GM23248 (cell line): ENCODE measurements at places on chromosomes 12 and 14. TPM values are rescaled to one million over a fixed set of nuclear protein-coding genes. Genes with fewer than 3 reads are reported as not detected.

The SPTB gene
- 0.11 and 0.51 TPM in 2 replicates for total RNA-seq

The AMDHD1 gene
- total RNA-seq: 1.1 and 1.3 TPM in 2 replicates

The GALNT8 gene
- not detected in 2 replicates for total RNA-seq

The TWF1 gene
- total RNA-seq: 197 and 246 TPM in 2 replicates

The SELPLG gene
- total RNA-seq: 4.4 and 6.1 TPM in 2 replicates

The KRT72 gene
- not detected in 2 replicates for total RNA-seq

The ZFYVE1 gene
- total RNA-seq: 16.4 and 18.3 TPM in 2 replicates

The SLC17A8 gene
- total RNA-seq: not detected in 2 replicates

The HRK gene
- total RNA-seq: not detected in 2 replicates

The C14orf39 gene
- total RNA-seq: not detected in 2 replicates

The FKBP4 gene
- total RNA-seq: 24.0 and 27.6 TPM in 2 replicates

GRCh38 chr14:39083127-39083526, 19.9 kb downstream of the SEC23A start:
- H3K27me3 ChIP-seq: no peaks in the 10 kb centered on the region
- H3K36me3 ChIP-seq: peaks cover 56% of the 10 kb centered on the region
- no peak for DNase-seq
- no peaks in the 10 kb centered on the region for H3K4me1 ChIP-seq

- no peaks in the 10 kb centered on the region for H3K36me3 ChIP-seq
- H3K4me1 ChIP-seq: no peaks in the 10 kb centered on the region
- H3K27me3 ChIP-seq: no peaks in the 10 kb centered on the region
These were observed 32.8 kb downstream of the ABCD2 start for GRCh38 chr12:39586816-39587215.

DNA sequence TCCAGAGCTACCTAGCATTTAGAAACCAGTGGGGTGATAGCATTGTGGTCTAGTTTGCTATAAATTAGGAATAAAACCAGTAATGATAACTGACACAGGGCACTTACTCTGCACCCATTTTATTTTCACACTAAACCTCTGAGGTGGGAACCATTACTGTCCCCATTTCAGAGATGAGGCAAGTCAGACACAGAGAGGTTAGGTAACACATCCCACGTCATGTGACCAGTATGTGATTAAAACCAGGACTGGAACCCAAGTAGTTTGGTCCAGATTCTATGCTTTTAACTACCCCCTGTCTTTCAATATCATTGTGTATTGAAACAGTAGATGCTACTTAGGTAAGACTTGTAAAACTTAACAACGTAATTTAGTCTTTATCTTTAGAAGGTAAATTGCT, 110.2 kb downstream of the PLXNC1 start:
- H3K4me3 ChIP-seq: no peak overlapping the region
- H3K27ac ChIP-seq: no peak overlapping the region
- DNase-seq: no peak
- no peaks in the 10 kb centered on the region for H3K27me3 ChIP-seq
- H3K4me1 ChIP-seq: peaks cover 13% of the 10 kb centered on the region

GRCh38 chr14:52244328-52244727, 23.2 kb upstream of the PTGDR start:
- H3K36me3 ChIP-seq: no peaks in the 10 kb centered on the region
- no peak overlapping the region for H3K4me3 ChIP-seq
- H3K27ac ChIP-seq: no peak overlapping the region

- H3K36me3 ChIP-seq: no peaks in the 10 kb centered on the region
- H3K4me1 ChIP-seq: no peaks in the 10 kb centered on the region
These were observed 26.3 kb downstream of the CLMN start for GRCh38 chr14:95293449-95293848.

- no peak overlapping the region for H3K4me3 ChIP-seq
- peak; percentile 55 for DNase-seq
- no peaks in the 10 kb centered on the region for H3K27me3 ChIP-seq
- peak overlapping the region; percentile 83 for H3K27ac ChIP-seq
- H3K4me1 ChIP-seq: peaks cover 58% of the 10 kb centered on the region
- no peaks in the 10 kb centered on the region for H3K36me3 ChIP-seq
These were observed 67.2 kb downstream of the TMEM30B start for GRCh38 chr14:61213920-61214319.

DNA sequence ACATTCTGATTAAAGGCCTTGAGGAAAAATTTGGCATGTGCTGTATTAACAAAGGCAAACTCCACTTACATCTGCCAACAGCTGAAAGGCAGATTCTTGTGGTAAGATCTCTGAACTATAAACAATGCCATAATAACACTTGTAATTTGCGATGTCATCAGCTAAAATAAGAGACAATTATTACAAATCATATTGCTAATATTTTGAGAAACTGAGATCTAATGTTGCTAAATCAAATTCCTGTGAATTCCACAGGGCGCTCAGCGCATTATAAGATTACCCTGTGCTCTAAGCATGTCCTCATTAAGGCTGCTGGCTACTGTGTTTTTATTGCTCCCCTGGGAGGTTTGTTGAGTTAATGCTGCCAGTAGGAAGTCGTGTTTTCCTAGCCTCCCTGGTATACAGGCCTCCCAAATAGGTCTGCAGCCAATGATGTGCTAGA, 244.8 kb downstream of the DACT1 start:
- no peak overlapping the region for H3K27ac ChIP-seq
- no peaks in the 10 kb centered on the region for H3K27me3 ChIP-seq
- H3K36me3 ChIP-seq: no peaks in the 10 kb centered on the region
- peak; percentile 78 for DNase-seq

DNA sequence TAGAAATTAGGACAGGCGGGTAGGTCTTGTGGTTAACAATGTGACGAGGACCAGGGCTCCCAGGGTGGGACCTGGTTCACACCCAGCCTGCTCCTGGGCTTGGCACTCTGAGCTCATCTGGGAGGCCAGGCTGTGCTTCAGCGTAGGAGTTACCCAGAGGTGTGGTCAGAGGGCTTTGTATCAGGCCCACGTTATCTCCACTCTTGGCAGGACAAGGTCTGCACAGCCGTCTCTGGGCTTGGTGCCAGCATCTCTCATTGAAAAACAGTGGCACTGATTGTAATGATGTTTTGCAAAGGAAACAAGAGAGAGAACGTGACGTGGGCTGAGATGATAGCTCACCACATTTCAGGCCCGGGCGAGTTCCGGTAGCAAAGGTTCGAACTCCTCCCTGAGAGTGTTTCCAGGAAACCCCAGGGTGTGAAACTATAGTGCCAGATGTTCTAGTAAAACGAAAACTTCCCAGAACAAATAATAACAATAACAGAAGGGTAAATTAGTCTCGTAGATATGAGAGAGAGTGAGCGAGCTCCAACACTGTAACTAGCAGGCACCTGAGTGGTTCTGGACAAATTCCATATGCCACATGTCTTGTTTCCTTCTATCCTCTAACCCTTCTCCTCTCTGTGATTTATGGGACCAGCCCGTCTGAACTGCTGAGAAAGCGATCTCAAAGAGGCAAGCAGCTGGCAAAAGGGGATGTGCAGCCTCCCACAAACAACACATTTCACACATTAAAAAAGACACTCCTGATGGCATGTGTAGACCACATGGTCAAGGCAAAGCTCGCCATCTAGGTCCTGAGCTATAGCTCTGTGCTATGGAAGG, 227.3 kb downstream of the KTN1 start:
- DNase-seq: peak; percentile 47
- no peak overlapping the region for H3K4me3 ChIP-seq
- no peaks in the 10 kb centered on the region for H3K27me3 ChIP-seq
- H3K4me1 ChIP-seq: no peaks in the 10 kb centered on the region

GRCh38 chr14:80313806-80314205, 102.5 kb upstream of the DIO2 start:
- H3K36me3 ChIP-seq: no peaks in the 10 kb centered on the region
- DNase-seq: peak; percentile 22
- no peak overlapping the region for H3K4me3 ChIP-seq
- peaks cover 58% of the 10 kb centered on the region for H3K4me1 ChIP-seq
- H3K27me3 ChIP-seq: no peaks in the 10 kb centered on the region
- H3K27ac ChIP-seq: 0 out of 2 replicates have a peak overlapping the region, but pooled peaks have one; percentile 2

DNA sequence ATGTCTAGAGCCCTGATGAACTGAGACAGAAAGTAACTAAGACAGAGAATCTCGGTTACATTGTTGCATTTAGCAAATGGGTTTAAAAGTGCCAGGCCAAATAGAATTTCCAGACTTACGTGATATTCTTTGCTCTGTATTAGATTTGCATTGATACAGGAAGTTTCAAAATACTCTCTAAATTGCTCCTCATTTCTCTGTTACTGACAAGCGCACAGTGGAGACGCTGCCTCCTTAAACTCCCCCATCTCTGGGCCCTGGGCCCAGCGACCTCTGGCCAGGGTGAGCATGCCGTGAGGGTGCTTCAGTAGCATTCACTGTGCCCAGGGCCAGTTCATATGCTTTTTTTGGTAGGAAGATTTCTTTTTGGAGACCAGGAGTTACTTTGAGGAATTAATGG, 22.9 kb upstream of the EVL start:
- no peaks in the 10 kb centered on the region for H3K27me3 ChIP-seq
- H3K4me1 ChIP-seq: peaks cover 10% of the 10 kb centered on the region; the same call in 1 of the 2 replicates
- H3K36me3 ChIP-seq: no peaks in the 10 kb centered on the region
- no peak for DNase-seq

- 0 out of 2 replicates have a peak, but pooled peaks cover 7% of the 10 kb centered on the region for H3K36me3 ChIP-seq
- H3K4me3 ChIP-seq: peak overlapping the region; percentile 29; the same call in 1 of the 2 replicates
- H3K27ac ChIP-seq: peak overlapping the region; percentile 59
- peaks cover 44% of the 10 kb centered on the region for H3K4me1 ChIP-seq
These were observed 5.8 kb downstream of the NUMB start for GRCh38 chr14:73452341-73453186.

GRCh38 chr12:71046215-71046614, 111.6 kb downstream of the TSPAN8 start:
- H3K27ac ChIP-seq: peak overlapping the region; percentile 33; the same call in 1 of the 2 replicates
- 0 out of 2 replicates have a peak overlapping the region, but pooled peaks have one; percentile 20 for H3K4me3 ChIP-seq
- H3K4me1 ChIP-seq: peaks cover 7% of the 10 kb centered on the region; the same call in 1 of the 2 replicates
- no peaks in the 10 kb centered on the region; the same call in 1 of the 2 replicates for H3K27me3 ChIP-seq

DNA sequence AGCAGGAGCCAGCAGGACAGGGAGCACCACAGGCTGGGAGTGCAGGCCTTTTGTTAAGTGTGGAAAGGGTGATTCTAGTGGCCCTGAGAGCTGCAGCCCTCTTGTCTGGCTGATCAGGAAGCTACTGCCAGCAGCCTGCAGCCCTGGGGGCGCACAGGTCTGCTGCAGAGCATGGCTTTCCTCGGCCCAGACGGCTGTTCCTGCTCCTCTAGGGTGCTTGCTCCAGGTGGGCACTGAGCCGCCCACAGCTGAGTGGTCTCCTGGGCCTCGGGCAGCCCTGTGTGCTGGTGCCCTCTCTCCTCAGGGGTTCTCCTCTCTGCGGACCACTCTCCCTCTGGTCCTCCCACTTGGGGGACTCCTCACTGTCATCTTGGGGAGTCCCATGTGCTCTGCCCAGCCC, 18.9 kb downstream of the CCDC88C start:
- H3K27ac ChIP-seq: no peak overlapping the region
- no peak for DNase-seq
- no peaks in the 10 kb centered on the region for H3K4me1 ChIP-seq
- no peak overlapping the region for H3K4me3 ChIP-seq
- H3K27me3 ChIP-seq: peaks cover 45% of the 10 kb centered on the region

DNA sequence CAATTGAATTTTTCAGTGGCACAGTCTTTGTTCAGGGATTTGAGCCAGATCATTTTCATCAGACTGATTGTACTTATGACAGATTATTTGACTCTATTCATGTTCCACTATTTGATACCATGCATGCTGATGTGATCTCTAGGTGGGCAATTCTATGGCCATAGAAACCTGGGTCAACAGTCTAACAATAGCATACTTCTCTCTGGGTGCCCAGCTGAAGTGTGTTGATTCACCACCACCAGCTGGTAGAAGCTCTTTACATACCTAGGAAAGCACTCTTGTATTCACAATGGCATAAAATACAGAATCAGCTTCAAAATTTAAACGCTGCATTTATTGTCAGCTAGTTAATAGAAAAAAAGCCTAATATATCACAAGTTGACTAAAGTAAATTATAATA, 90.2 kb upstream of the TMTC2 start:
- H3K4me1 ChIP-seq: no peaks in the 10 kb centered on the region
- H3K4me3 ChIP-seq: no peak overlapping the region
- H3K27ac ChIP-seq: no peak overlapping the region
- H3K27me3 ChIP-seq: no peaks in the 10 kb centered on the region
- no peaks in the 10 kb centered on the region for H3K36me3 ChIP-seq
- no peak for DNase-seq

DNA sequence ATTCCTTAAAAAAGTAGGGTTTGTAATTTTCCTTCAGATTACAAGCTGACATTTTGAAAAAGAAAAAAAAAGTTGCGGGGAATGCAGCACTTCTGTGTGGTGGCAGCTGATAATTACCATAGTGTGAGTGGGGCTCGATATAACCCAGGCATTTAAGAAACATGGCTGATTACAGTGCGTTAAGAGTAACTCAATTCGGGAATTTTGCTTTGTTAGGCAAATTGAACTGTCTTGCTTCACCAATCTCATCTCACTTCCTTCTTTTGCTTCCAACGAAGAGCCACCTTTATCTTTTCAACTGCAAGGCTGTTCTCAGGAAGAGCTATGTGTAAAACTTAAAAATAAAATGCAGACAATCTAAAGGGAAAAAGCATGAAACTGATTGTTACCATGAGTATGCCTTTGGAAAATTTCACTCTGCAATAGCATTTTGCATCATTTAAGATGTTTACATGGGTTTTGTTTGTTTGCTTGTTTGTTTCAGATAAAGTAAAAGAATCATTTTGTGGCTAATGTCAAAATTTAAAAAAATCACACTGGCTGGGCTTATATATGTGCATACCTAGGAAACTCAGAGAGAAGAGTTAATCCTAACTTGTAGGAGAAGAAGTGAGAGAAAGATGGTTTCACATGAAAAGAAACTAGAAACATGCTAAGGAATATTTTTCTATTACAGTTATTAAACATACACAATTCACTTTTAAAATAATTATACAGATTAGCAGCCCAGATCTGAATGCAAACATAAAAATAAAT, 295.9 kb upstream of the ATP2B1 start:
- H3K4me3 ChIP-seq: no peak overlapping the region
- H3K4me1 ChIP-seq: peaks cover 11% of the 10 kb centered on the region
- H3K27me3 ChIP-seq: no peaks in the 10 kb centered on the region
- H3K27ac ChIP-seq: no peak overlapping the region

- H3K27me3 ChIP-seq: no peaks in the 10 kb centered on the region
- H3K4me1 ChIP-seq: 0 out of 2 replicates have a peak, but pooled peaks cover 11% of the 10 kb centered on the region
- no peaks in the 10 kb centered on the region for H3K36me3 ChIP-seq
These were observed 48.2 kb downstream of the SPPL3 start for GRCh38 chr12:120855823-120856588.

GRCh38 chr12:112939761-112940381, 1.6 kb downstream of the OAS3 start:
- H3K36me3 ChIP-seq: no peaks in the 10 kb centered on the region
- no peaks in the 10 kb centered on the region for H3K4me1 ChIP-seq
- DNase-seq: no peak
- H3K27me3 ChIP-seq: no peaks in the 10 kb centered on the region

DNA sequence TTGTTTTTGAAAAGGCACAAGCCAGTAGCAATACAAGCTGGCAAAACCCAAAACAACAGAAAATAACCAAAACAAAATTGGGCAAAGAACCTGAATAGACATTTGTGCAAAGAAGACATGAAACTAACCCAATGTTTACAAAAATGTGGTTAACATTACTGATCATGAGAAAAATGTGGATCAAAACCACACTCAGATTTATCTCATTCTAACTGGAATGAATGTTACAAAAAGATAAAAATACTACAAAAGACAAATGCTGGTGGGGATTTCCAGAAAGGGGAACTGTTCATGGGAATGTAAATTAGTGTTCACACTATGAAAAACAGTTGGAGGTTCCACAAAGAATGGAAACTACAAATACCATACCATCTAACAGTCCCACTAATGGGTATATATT, 26.6 kb downstream of the ASCL4 start:
- peak; percentile 14 for DNase-seq
- no peaks in the 10 kb centered on the region for H3K36me3 ChIP-seq
